ENCODE measurements at places on chromosomes 4 and X.

GRCh38 chr4:152014280-152014679 lies 253.5 kb upstream of the GATB start:
- no peak for DNase-seq

DNA sequence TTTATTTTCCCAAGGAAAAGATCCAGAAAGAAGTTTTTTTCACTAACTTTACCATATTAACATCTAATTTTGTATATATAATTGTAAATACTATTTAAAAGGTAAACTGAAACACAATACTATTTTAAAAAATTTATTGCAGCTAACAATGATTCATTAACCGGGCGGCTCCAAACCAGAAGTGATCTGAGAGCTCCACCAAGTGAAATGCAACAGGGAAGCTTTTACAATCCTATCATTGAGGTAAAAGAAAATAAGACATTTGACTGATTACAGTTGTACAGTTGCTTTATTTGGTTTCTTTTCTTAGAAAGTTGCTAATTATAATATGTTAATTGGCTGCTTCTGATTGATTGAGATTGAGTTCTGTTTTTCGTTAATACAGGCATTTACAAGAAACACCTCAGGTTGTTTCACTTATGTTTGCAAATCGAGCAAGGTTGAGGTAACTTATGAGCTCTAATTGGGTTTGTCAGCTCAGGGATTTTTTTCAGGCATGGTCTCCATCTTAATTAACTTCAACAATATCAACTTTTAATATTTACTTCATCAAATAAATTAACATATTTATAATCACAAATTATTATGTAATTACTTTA lies 220.2 kb upstream of the UGT8 start:
- DNase-seq: no peak

GRCh38 chr4:15725608-15726007 lies 22.7 kb downstream of the BST1 start:
- no peak for DNase-seq

- DNase-seq: no peak
Observed at GRCh38 chrX:100913111-100913510, 15.6 kb downstream of the XKRX start.

- DNase-seq: no peak
Observed at GRCh38 chr4:111542056-111542455, 603.2 kb upstream of the FAM241A start.

All from anterior cingulate cortex (tissue), 58 donors.